ENCODE measurements at places on chromosomes 16 and 17. TPM values are rescaled to one million over a fixed set of nuclear protein-coding genes. Genes with fewer than 3 reads are reported as not detected.

- no peak for DNase-seq
These were observed 13.4 kb downstream of the TPSG1 start for GRCh38 chr16:1211451-1212268.

DNA sequence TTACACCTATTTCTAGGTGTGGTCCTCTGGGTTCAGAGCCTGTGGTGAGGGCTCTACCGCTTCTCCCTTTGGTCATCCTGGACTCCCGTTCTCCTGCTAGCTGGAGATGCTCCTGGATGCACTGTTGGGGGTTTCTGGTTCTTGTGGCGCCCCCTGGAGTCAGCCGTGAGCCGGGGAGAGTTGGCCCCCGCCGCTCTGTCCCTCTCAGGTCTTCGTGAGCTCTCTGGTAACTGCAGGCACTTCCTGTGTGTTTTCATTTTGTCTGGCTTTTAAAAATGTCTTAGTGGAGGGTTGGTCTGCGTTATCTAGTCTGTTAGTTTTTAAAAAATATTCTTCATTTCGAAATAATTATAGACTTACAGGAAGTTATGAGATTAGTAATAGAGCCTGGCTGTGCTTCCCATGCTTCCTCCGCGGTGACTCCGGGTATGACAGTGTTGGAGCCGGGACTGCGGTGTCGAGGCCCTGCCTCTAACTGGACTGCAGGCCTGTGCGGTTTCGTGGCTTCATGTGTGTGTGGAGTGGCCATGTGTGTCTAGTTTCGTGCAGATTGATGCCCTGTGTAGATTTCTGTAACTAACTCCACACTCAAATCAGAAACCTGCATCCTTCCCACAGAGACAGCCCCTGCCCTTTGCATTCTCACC is 78.0 kb upstream of the ZNF750 start:
- no peak for DNase-seq

DNA sequence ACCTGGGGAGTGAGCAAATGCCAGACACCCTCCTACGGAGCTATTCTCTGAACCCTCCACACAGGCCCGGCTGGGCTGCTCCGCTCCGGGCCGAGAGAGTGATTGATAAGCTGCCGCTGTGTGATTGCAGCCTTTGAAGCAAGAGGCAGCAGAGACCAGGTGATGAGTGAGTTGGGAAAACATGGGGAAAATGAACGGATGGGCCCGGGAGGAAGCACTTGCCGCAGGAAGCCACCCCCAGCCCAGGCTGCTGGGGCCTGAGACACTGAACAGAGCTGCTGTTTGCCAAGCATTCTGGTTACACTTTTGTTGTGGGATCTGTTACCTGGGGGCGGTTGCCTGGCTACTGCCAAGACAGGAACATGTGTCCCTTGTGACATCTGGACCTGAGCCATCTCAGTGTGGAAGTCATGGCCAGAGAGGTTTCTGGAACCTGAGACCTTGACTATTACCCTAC is 46.4 kb upstream of the KLHDC4 start:
- no peak for DNase-seq

- DNase-seq, result no peak
These were observed 25.7 kb downstream of the MINK1 start for GRCh38 chr17:4858882-4859260.

The SYCE1L gene
- total RNA-seq, result not detected

The PLXDC1 gene
- 1.4 TPM for total RNA-seq

DNA sequence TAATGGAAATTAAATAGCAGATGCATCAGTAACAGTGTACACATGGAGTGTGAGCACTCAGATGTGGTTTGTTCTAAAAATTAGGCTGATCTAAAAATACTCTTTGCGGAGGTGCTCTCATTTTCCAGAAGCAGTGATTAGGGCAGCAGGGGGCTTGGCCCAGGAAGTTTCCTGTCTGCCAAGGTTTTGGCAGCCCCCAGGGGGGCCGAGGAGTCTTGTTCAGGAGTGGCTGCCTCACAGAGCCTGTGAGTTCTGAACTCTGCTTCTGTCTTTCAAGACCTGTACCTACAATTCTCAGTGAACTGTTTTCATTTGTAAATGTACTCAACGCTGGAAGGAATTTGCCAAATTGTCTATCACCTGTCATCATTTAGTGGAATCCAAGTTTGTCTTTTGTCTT is 388.4 kb upstream of the CDH11 start:
- no peak for DNase-seq

DNA sequence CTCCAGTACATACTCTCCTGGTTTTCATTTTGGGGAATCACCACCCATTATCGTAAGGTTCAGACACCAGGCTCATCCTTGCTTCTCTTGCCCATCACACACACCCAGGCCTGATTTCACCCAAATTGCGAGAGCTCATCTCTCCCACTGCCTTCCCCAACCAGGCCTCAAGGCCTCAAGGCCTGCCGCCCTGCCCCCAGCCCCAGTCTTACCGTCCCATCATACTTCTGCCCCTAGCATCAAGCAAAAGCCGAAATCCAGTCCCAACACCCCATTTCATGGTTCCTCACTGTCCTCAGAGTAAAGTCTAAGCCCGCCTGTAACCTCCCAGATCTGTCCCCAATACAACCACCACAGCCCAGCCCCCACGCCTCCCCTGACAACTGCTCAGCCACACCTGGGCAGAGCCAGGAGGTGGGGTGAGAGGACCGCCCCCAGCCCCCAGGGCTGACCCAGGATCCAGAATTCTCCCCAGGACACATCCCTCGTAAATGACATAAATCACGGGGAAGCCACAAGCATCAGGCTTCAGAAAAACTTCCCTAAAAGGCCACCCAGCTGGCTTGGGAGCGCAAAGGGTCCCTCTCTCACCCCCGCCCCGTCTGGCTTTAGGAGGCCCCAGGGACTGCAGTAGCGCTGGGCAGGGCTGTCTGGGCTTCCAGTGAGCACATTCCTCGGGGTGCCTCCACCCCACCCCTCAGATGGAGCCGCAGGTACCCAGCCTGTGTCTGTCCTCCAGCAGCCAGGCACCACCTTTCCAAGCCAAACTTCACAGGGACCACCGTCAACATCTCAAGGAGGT is 9.6 kb upstream of the P2RX1 start:
- no peak for DNase-seq
